ENCODE measurements at places on chromosomes 12 and 14.

DNA sequence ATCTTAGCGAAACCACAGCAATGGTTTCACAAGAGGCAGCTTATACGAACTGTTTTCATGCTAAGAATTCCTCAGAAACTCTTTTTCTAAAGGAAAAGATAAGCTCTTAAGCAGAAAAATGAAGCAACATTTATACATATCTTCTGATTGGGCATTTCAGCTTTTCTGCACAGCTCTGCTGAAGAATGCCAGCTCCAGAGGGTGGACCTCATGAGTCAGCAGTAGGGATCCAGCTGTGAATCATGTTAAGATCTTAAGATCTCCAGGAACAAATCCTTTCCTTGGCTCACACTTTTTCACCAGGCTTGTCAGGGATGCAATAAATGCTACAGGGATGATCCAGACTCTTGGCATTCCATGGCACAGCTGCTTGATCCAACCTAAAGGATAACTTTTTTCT is 477.1 kb upstream of the CCDC196 start:
- DNase-seq = no peak

DNA sequence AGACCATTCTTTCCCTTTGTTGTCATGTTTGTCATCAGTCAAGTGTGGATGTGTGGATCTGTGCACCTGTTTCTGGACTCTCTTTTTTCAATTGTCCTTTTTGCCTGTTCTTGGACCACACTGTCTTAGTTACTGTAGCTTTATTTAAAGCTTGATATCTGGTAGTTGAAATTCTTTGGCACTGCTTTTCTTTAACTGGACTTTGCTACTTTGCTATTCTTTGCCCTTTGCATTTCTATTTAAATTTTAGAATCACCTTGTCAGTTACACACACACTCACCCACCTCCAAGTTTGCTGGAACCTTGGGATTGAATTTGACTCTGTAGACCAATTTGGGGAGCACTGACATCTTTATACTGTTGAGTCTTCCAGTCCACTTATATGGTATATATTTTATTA is 61.5 kb downstream of the VRK1 start:
- DNase-seq = no peak

DNA sequence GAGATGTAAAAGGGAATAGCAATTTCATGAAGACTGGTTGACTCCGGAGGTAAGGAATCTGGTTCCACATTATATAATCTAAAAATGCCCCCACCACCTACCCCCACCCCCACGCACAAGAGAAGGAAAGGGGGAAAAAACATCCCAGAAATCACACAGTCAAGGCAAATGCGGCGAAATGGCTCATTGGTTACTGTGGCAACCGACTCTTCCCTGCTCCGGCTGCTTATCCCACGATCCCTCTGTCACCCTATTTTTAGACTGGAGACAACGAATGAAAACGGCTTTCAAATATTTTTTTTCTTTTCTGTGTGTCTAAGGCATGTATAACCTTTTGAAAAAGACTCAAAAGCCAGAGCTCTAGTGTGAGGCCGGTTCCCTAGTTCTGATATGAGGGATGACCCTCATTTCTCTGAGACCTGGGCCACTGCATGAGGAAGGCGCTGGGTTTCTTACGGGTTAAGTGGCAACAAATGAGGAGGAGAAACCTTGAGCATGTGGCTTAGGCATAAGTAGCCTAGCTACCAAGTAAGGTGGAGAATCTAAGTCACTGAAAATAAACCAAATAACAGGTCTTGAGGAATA is 148.3 kb upstream of the GRIN2B start:
- no peak for DNase-seq

- DNase-seq = no peak
Measured at GRCh38 chr12:64082116-64082515, 140.0 kb downstream of the KICS2 start.
